ENCODE measurements at places on chromosomes 7 and 10. TPM values are rescaled to one million over a fixed set of nuclear protein-coding genes. Genes with fewer than 3 reads are reported as not detected.

RPEL1 gene
- total RNA-seq, result not detected

HILPDA gene
- 10.7 TPM for total RNA-seq

ERV3-1 gene
- 10.1 TPM for total RNA-seq

AGAP5 gene
- 0.81 TPM for total RNA-seq

ANXA8 gene
- total RNA-seq, result not detected

Data from bladder microvascular endothelial cell (primary cell).